ENCODE measurements at places on chromosomes 4 and X.

- DNase-seq: no peak
Observed at GRCh38 chr4:181971411-181971810, 271.8 kb upstream of the TENM3 start.

GRCh38 chrX:19560611-19561010 is 45.3 kb upstream of the MAP3K15 start:
- no peak for DNase-seq

- DNase-seq: no peak
Observed at GRCh38 chr4:118273642-118274041, 79.2 kb downstream of the PRSS12 start.

- peak; percentile 3 for DNase-seq
Observed at GRCh38 chr4:92234393-92235176, 69.2 kb upstream of the GRID2 start.

- DNase-seq: peak; percentile 42
Observed at GRCh38 chrX:48696909-48697727, 584 bp downstream of the SUV39H1 start.

DNA sequence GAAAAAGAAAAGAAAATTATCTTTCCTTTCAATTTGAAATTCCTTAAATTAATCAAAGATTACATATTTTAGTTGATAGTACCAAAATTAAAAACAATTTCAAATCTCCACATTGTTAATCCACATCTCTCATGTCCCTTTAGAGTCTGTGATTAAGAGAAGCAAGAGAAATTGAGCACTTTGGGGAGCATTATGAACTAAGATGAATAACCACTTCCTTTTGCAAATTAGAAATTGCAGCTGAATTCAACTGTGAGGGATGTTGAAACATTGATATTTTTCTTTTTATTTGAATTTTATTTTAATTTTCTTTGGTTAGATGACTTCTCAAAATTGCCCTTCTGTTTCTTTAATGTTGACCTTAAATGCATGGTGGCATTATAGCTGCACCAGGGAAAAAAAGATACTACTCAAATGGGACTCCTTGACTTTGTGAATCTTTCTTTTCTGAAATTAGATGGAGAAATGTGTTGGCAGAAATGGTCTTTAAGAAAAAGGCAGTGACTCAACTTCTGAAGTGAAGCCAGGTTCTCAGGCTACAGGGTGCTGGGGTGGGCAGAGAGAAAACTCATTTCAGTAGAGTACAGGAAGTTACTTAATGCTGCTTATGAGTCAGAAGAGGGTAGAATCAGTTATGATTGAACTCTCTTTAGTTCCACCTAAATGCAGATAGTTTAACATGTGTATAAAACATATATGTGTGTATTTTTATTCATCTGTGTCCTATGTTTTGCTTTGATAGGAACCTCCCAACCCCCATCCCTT is 92.0 kb upstream of the TNIP3 start:
- DNase-seq: peak; percentile 90

DNA sequence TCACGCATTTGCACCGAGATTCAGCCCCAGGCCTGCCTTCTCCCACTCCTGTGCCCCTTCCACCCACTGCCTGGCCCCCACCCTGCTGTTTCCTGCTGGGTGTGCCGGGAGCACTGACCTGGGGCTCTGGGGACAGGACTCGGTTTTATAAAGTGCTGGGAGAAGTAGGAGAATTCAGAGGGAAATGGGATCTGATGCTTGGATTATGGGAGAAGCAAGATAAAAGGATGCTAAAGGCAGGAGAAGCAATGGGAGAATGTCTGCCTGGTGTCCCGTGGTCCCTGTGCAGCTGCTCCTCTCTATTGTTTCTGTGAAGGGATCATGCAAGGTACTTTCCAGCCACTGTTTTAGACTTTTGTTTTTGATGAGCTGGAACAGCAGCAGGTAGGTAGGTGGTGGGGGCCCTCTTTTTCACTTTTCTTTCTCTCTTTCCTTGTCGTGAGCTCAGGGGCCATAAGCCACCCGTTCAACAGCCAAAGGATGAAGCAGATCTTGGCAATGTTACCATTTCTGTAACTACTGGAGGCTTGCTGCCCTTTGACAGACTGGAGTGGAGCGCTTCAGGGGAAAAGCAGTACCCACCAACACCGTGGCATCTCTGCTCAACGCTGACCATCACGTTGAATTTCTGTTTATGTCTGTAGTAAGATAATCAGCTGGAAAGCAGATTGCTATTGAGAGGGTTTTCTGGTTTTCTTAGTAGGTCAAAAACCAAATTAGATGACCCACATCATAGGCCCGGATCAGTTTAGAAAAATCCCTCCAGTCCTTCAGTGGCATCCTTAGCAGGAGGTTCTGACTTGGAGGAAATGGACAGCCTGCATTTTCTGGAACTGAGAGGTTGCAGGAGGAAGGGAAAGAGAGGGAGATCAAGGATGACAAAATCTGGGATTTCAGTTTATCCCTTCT is 63.8 kb upstream of the ENPP6 start:
- no peak for DNase-seq

DNA sequence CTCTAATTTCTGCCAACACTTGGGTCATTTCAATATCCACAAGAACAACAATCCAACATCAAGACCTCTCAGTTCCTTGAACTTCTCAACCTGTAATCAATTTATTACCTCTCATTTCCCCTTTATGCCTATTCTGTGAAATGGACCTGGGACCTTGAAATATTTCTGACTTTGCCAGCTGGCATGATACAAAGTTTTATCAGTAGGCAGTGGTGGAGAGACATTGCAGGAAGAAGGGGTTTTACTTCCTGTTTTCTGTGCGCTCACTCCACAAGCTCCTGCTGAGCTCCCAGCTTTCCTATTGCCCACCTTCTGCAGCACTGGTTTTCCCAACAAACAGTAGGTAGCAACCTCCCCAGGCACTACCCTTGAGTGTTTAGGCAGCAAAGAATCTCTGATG is 3.5 kb upstream of the ARHGEF6 start:
- no peak for DNase-seq

DNA sequence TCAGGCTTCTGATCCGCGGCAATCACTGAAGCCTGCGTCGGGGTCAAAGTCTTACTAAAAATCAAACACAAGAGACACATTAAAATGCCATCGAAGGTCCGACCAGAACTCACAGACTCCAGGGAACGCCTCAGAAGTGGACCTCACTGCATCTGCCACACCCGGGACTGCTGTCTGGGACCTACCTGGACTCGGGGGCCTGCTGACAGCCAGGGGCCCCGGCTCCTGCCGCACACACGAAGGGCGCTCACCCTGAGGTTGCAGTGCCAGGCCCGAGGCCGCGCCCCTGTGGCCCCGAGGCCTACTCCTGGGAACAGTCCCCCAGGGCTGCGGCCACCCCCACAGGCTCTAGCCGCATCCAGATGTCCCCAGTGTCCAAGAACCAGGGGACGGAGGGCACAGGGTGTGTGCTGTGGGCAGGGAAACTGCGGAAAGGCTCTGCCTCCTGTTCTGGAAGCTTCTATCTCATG is 7.4 kb downstream of the CTBP1 start:
- no peak for DNase-seq

GRCh38 chr4:8461616-8462015 is 21.0 kb downstream of the TRMT44 start:
- no peak for DNase-seq

GRCh38 chrX:148535639-148536038 is 35.2 kb downstream of the AFF2 start:
- peak; percentile 11 for DNase-seq

DNA sequence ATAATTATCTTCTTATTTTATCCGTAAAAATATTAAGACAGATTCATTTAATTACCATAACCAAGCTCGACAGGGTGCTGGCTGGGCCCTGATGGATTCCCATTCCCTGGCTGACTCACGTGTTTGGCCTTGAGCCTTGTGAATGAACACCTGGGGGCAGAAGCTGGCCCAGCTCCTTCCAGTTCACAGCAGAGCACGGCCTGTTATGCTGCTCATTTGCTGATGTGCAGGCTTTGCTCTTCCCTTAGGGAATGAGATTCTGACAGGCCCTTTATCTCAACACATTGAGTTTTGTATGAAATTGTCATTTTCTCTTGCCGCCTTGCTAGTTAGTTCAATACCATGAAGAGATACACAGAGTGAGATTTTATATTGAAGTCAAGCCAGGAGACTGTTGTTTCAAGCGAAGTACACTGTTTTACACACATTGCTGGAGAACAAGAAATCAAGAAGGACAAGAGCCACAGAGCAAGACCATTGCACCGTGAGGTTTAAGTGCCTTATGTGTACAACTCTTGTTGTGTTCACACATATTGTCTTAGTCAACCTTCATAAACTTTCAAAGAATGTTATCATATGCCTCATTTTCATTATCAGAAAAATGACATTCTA is 1583.3 kb downstream of the STIM2 start:
- no peak for DNase-seq

DNA sequence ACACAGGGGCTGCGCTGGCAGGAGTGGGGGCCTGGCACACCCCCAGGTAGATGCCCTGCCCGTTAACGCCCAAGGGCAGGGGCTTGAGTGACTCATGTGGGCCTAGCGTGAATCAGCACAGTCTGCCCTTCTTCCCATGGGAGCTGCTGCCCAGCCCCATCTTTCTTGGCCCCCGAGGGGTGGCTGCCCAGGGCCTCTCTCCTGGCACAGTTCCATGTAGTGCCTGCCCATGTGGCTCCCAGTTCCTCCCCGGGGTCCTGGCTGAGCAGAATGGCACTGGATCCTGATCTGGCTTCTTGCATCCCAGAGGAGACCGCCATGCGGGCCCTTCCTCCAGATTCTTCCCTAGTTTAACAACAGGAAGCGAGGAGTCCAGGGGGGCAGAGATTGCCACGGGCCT is 2.1 kb upstream of the AVPR2 start:
- no peak for DNase-seq

DNA sequence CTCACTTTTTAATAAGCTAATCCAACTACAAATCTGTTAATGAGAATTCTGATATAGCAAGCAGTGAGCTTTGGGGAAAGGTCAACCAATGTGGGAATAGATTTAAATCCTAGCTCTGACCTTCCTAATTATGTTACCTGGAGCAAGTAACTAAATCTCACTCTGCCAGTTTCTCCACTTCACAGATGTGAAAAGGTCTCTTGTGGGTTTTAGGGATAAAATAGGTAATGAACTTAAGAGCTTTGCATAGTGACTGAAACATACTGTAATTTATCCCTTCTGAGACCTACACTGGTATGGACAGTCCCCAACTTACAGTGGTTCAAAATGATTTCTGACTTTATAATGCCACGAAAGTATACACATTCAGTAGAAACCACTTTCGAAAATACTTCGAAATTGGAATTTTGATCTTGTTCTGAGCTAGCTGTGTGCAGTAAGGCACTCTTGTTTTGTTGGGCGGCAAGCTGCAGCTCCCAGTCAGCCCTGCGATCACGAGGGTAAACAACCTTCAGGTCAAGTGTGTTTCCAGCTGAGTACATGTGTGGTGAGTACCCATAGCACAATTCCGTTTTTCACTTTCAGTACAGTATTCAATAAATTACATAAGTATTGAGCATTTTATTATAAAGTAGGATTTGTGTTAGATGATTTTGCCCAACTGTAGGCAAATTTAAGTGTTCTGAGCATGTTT is 93.7 kb downstream of the ADGRL3 start:
- DNase-seq: no peak

DNA sequence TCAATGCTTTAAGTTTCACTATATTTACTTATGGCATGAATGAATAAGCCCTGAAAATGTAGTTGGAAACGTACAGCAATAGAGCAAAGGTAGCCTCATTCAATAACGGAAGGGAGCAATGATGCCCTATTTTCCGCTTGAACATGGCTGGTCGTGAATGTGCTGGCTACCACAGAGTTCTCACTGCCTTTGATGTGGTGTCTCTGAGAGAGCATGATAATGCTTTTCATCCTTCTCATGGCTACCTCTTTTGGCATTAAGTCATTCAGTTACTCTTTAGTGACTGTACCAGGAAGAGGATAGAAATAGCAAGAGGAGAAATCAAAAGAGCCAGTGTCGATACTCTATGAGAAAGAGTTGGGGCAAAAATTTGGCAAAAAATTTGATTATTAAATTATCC is 308.0 kb downstream of the PPP3CA start:
- no peak for DNase-seq

- DNase-seq: peak; percentile 48
Observed at GRCh38 chr4:79917246-79917645, 155.8 kb downstream of the ANTXR2 start.

- no peak for DNase-seq
Observed at GRCh38 chr4:144411700-144412099, 234.3 kb upstream of the HHIP start.

- DNase-seq: no peak
Observed at GRCh38 chr4:8700531-8700930, 108.0 kb downstream of the CPZ start.

DNA sequence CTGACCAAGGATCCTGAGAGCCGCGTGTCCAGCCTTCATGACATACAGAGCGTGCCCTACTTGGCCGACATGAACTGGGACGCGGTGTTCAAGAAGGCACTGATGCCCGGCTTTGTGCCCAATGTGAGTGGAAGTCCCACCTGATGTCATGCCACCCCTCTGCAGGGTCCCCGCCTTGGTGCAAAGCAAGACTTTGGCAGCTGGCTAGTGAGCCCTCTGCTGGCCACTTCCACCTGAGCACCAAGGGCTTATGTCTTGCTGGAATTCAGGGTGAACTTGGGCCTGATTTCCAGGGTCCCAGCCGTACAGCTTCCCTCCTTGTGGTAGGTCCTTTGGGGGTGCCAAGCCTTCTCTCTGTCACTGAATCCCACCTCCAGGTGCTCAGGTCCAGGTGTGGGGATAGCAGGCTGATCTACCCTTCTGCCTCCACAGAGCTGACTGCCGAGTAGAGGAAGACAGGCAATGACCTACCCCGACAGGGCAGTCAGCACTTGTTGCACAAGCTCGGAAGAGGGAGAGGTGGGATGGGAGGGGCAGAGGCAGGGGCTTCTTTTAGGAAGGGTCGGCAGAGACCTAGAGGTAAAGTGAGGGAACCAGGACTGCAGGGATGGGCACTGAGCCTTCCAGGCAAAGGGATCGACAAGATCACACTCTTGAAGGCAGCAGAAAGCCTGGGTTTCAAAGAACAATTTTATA is 248.1 kb downstream of the EVC2 start:
- peak; percentile 73 for DNase-seq

DNA sequence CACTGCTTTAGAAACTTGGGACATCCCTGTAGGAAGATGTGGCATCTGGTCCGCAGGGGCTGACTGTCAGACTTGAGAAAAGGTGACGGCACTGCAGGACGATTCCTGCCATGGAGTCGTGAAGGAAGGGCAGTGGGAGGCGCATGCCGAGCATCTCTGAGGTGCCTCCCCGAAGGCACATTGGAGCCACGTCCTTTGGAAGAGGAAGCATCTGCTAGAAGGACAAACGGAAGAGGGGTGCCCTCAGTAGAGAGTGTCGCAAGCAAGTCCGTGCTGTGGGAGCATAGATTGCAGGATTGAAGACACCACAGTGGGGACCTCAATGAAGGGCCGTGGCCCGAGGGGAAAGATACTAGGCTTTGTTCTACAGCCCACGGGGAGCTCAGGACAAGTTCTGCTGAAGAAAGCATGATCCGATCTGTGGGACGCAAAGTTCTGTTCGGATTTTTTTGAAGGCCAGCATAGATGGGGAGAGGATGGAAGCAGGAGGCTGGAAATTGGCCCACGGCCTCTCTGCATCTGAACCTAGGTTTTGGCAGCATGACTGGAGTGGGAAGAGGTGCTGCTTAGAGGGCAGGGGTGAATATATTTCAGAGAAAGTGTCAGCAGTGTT is 24.2 kb upstream of the HELT start:
- DNase-seq: no peak
